ENCODE measurements at places on chromosomes 4 and X. TPM values are rescaled to one million over a fixed set of nuclear protein-coding genes. Genes with fewer than 3 reads are reported as not detected.

NAP1L2 gene
- total RNA-seq, result 2.1 TPM

TBC1D19 gene
- total RNA-seq, result 75.4 TPM

IL13RA1 gene
- 57.3 TPM for total RNA-seq

MAGT1 gene
- total RNA-seq, result 115 TPM

IL13RA2 gene
- 1.5 TPM for total RNA-seq

ATRX gene
- total RNA-seq, result 66.2 TPM

DNA sequence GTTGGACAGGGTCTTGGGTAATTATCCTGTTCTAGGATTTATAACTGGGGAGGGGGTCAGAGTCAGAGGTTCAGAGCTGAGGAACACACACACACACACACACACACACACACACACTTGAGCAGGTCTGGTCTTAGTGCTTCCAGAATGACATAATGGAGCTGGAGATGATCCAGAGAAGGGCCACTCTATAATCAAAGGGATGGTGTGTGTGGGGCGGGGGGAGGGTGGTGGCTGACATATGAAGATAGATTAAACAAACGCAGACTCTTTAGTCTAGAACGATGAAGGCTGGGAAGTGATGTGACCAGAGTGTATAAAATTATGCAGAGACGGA, 434 bp upstream of the TMEM255A start:
- no peak for DNase-seq

GRCh38 chrX:134647477-134647877, 10.8 kb downstream of the PLAC1 start:
- DNase-seq, result no peak

DNA sequence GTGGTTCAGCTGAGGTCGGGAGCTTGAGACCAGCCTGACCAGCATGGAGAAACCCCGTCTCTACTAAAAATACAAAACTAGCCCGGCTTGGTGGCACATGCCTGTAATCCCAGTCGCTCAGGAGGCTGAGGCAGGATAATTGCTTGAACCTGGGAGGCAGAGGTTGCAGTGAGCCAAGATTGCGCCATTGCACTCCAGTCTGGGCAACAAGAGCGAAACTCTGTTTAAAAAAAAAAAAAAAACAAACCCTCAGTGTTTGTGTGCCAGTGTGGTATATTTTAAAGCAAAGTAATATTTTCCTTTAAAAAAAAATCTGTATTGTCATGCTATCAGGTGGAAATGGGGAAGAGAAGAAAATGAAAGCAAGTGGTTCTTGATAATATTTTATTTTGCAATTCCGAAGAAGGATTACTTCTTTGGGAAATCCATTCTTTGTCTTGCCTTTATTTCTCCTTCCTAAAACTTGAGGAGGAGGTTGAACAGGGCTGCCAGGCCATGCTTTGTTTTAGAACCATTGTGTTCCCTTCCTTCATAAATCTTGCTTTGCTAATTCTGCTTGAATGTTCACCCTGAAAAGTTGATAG, 14.4 kb downstream of the ALG13 start:
- no peak for DNase-seq

- no peak for DNase-seq
These were observed 449.8 kb upstream of the AR start for GRCh38 chrX:67094061-67094460.
